ENCODE measurements at places on chromosomes 11 and 22.

GRCh38 chr11:17733261-17733660 lies 1.3 kb upstream of the KCNC1 start:
- no peak for DNase-seq

GRCh38 chr11:116808262-116809175 lies 14.6 kb downstream of the APOA4 start:
- DNase-seq = no peak

GRCh38 chr11:128666397-128666796 lies 27.5 kb upstream of the FLI1 start:
- DNase-seq = no peak

- DNase-seq = no peak
Observed at GRCh38 chr22:46935506-46936377, 173.3 kb downstream of the TBC1D22A start.

- DNase-seq = peak; percentile 58
Observed at GRCh38 chr11:35214792-35215193, 75.8 kb downstream of the CD44 start.

GRCh38 chr11:103625624-103625965 lies 410.8 kb upstream of the DDI1 start:
- DNase-seq = no peak

GRCh38 chr11:111938687-111939160 lies 1.6 kb downstream of the DIXDC1 start:
- no peak for DNase-seq

DNA sequence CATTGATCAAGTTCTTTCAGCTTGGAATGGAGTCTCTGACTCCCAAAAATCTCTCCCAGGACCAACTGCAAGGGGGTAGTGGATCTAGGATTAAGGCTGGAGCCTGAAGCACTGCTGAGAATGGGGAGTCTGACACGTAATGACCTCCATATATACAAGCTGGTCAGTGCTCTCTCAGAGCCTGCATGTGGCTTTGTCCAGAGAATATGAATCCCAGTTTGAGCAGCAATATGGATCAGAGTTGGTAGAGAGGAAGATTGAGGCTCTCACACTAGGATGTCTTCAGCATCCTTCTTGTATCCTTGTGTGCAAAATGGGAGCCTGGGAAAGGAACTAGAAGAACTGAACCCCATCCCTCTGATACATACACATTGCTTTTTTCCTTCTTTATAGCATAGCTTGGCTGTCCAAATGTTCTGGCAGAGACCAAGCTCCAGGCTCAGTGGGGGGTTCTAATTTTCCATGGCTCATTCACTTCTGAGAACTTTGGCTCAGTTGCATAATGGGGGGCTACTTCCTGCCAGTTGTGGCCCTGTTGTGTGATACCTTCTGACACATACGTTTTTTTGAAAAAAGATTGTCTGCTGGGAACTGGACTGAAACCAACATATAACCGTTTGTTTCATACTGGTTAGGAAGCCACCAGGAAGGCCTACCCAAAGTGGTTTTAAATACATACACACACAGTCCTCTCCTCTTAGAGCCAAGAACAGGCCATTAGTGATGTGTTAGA lies 138.2 kb downstream of the ETS1 start:
- DNase-seq = no peak

DNA sequence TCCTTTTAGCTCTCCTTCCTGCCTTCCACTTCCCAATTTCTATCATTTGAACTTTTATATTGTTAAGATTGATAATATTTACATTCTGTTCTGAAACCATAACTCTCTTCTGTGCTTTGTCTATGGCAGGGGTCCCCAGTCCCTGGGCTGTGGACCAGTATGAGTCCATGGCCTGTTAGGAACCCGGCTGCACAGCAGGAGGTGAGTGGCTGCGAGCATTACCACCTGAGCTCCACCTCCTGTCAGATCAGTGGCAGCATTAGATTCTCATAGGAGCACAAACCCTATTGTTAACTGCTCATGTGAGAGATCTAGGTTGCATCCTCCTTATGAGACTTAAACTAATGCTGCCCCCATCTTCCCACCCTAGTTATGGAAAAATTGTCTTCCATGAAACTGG lies 48.4 kb upstream of the HEPHL1 start:
- no peak for DNase-seq

GRCh38 chr22:17893900-17894535 lies 119.7 kb upstream of the BID start:
- no peak for DNase-seq

- DNase-seq = no peak
Observed at GRCh38 chr11:69183613-69184012, 27.9 kb downstream of the SMIM38 start.

- no peak for DNase-seq
Observed at GRCh38 chr11:47532597-47533213, 20.2 kb downstream of the CELF1 start.

GRCh38 chr11:68843052-68843561 lies 1.4 kb upstream of the CPT1A start:
- DNase-seq = peak; percentile 27

DNA sequence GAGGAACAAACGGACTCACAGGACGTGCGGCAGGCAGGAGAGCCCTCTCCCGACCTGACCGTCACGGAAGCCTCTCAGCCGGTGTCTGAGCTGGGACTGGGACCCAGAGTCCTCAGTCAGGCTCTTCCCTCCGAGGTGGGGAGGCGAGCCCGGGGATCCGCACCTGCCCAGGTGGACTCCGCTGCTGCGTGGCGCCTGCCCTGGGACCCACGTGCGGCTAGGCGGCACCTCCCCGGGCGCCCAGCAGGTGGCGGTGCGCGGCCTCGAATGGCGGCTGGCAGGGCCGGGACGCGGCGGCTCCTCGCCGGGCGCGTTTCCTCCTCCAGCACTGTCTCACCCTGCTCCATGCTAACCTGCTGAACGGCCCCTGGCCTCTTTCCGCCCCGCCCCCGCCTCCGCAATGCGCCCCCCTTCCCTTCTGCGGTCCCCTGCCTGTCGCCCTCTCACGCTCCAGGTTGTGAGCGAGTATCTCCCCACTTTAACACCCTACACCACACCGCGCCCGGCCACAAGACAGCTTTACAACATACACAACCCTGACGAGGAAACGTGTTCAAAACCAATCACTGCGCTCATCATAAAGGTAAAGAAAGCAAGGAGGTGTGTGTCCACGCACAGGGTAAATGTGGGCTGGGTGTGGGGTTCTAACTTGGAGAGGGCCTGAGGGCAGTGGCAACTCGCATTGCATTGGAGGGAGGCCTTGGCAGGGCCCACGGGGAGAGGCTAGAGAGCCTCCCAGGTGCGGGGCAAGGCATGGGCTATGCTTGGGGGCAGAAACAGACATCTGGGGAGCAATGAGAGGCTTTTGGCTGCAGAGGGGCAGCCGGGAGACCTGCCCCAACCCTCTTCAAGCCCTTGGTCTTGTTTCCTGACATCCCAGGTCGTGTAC lies 25.9 kb upstream of the ATXN10 start:
- DNase-seq = peak; percentile 85

DNA sequence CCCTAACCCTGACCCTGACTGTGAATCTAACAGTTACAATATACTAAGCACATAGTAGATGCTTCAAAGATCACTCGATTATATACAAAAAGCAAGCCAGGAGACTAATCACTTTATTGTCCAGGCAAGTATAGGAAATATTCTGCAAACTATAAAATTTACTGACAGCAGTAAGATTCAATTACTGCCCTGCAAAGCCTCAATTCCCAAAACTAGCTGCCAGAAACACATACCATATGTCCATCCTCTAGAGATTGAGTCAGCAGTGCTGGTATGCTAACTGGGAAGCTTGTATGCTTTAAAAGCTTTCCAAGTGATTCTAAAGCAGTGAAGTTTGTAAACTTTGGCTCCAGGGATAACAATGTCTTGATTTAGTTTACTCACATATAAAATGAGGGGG lies 26.1 kb downstream of the CSTF3 start:
- DNase-seq = no peak

- DNase-seq = no peak
Observed at GRCh38 chr11:76644591-76644990, 26.0 kb downstream of the LRRC32 start.

GRCh38 chr11:67411785-67412152 lies 3.7 kb upstream of the CARNS1 start:
- DNase-seq = no peak

DNA sequence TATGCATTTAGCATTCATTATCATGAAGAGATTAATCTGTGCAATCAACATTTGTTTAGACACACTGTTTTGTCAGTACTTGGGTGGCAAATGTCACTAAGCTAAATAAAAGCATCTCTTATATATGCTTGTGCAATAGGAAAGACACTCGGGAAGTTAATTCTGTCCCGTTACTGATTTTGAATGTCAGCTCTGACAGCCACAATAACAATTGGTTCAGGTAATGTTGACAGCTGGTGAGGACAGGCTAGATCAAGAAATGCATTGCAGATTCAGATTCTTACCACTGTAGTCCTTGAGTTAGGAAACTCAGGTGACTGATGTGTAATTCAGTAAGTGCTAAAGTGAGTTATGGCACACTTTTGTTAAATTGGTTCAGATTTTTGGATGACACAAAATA lies 523.8 kb upstream of the FAT3 start:
- no peak for DNase-seq

- DNase-seq = no peak
Observed at GRCh38 chr11:77806993-77807392, 13.5 kb downstream of the RSF1 start.

- DNase-seq = peak; percentile 67
Observed at GRCh38 chr22:50498322-50498890, 9.1 kb downstream of the LMF2 start.

- DNase-seq = peak; percentile 56
Observed at GRCh38 chr22:36435516-36436415, 45.7 kb downstream of the TXN2 start.
